ENCODE measurements at places on chromosomes 2 and 18. TPM values are rescaled to one million over a fixed set of nuclear protein-coding genes. Genes with fewer than 3 reads are reported as not detected.

Gene CRYGD
- total RNA-seq: not detected

Gene PDE11A
- total RNA-seq: not detected

Gene RAB17
- total RNA-seq: 0.63 TPM

Gene GBX2
- not detected for total RNA-seq

Gene NT5DC4
- total RNA-seq: not detected

Gene CD8B2
- not detected for total RNA-seq

DNA sequence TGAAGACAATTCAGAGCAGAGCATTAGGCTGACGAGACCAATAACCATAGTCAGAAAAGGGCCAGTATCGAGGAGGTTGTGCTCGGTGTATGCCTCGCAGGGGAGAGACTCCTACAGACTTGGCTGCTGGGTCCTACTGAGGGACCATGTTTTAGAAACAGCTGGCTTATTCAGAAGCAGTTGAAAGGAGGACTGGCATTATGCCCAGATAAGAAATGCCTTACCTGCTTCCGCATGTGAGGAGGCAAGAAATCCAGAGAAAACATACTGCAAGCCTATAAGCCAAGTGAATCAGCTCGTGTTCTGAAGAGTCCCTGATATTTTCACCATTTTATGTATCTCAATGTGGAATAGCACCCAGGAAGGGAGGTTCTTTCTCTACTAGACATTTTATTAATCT lies 434.7 kb downstream of the GRB14 start:
- DNase-seq: no peak

GRCh38 chr18:35159782-35160181 lies 81.1 kb upstream of the ZNF397 start:
- DNase-seq: no peak

GRCh38 chr2:149781263-149781808 lies 193.8 kb upstream of the MMADHC start:
- DNase-seq: no peak

DNA sequence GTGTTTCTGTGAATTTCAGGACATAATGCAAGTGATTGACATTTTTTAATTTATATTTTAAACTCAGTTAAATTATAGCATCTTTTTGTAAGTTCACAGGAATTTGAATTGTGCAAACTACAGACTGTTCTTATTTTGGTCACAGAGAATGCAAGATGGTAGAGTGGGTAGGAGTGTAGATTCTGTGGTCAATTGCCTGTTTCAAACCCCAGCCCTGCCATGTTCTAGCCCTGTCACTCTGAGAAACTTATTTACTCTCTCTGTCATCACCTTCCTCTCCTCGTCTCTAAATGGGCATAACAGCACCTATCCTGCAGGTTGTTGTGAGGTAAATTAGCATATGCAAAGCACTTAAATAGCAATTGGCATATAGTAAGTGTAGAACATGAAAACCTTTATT lies 879.8 kb downstream of the CPS1 start:
- no peak for DNase-seq

- no peak for DNase-seq
These were observed 35.5 kb downstream of the STAT1 start for GRCh38 chr2:190978389-190979053.

DNA sequence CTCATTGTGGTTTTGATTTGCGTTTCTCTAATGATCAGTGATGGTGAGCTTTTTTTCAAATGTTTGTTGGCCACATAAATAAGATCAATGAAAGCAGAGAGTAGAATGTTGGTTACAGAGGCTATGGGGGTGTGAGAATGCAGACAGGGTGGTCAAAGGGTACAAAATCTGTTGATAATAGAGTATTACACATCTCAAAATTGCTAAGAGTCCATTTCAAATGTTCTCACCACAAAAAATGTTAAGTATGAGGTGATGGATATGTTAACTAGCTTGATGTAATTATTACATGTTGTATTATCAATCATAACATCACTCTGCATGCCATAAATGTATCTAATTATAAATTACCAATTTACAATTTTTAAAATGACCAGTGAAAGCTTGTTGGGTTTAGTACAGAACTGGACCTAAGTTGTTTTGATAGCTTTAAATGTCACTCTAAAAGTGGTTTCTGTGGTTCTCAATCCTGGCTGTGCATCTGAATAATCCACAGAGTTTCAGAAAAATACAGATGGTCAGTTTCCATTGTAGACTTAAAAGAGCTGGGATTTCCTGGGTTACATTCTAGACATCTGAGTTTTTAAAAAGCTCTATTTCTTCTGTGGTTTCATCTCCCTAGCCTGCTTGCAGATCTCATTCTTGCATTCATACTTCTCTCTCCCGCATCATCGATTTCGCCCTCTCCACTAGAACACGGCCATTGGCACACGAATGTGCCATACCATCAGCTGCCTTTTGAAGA lies 286.0 kb upstream of the LYPD1 start:
- no peak for DNase-seq

- no peak for DNase-seq
These were observed 200.2 kb downstream of the TPGS2 start for GRCh38 chr18:36628435-36629137.

GRCh38 chr2:164479460-164479859 lies 141.8 kb downstream of the GRB14 start:
- no peak for DNase-seq

DNA sequence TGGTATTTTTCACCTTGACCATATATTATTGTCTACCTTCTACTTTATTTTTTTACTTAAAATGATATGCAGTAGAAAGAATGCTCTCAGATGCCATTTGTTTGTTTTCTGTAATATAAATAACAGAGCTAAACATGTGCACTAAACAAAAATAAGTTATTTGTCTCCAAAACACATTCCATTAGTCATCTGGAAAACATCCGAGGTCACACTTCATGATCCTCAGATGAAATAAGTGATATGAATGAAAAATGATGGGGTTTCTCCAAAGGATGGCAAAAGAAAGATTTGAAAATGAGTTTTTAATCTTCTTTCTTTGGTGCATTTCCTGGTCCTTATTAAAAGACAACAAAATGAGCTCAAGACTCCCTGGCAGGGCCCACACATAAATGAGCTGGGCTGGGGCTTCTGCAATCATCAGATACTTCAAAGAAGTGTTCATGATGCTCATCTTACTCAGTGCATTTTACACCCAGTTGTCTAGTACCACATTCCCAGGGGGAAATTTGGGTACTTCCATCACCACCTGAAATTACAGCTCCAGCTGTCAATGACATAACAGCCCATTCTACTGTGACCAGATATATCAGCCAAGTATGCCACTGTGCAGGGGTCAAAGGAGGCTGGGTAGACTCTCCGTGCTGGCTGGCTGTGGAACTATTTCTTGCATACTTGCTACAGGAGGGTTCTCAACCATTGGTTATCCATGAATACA lies 283.5 kb downstream of the PID1 start:
- DNase-seq: no peak

DNA sequence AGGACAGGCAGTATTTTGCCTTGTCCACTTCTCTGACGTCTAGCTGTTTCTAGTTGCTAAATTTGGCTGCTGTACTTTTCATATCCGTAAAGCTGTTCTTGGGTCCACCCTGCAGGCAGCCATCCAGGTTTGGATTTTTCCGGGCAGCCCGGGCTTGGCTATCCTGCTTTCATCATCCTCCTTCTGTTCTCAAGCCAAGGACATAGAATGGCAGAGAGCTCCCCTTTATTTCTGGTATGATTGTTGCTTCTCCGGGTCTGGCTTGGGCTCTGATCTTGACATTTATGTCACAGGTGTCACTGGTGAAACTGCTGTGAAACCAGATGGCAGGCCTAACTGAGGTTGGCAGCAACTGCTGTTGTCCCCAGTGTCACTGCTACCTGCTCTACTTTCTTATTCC lies 35.5 kb downstream of the SCN2A start:
- DNase-seq: peak; percentile 74

DNA sequence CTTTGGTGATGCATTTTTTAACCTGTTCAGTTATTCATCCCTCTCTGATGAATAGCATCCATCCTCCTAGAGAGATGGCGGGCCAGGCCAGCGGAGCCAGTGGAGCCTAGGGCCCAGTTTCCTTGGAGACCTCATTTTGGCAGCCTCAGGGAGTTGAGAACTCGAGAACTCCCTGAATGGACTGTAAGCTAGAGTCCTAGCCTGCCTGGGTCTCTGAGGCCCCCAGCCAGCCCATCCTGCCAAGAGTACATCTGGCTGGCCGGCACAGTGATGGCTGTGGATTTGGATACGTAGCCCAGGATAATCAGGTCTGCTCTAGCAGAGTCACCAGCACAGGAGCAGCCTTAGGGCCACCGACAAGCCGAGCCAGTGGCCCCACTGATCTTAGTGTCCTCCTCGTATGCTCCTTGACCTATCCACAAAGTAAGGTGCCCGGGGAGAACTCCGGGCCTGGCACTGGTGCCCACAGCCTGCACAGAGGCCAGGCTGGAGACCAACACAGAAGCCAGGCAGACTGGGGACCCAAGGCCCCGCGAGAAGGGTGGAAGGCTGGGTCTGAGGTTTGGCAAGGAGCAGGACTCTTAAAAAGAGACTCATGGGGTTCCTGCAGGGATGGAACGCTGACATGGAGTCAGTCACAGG lies 110.5 kb upstream of the MCFD2 start:
- no peak for DNase-seq

DNA sequence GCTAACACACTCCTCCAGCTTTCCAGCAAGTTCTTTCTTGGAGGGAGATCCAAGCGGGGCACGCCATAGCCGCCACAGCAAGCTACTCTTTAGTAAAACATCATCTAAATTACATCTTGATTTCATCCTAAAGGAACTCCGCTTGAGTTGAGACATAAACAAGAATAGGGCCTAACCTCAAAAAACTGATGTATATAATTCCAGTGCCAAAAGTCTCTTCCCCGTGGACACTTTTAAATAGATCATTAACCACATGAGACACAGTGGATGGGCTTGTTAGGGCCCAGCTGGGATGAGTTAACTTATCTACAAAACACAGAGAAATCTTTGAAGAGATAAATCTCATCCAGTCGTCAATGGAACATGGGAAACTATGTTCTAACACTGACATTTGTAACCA lies 20.8 kb upstream of the MLPH start:
- no peak for DNase-seq

GRCh38 chr2:12602661-12603060 lies 114.1 kb upstream of the TRIB2 start:
- no peak for DNase-seq

- DNase-seq: no peak
These were observed 799.7 kb upstream of the FSHR start for GRCh38 chr2:49954059-49954458.

- no peak for DNase-seq
These were observed 36.8 kb upstream of the WIPF1 start for GRCh38 chr2:174634130-174635014.
